Spinal cord (tissue), 10 donors: ENCODE measurements at places on chromosomes 2 and 18. TPM values are rescaled to one million over a fixed set of nuclear protein-coding genes. Genes with fewer than 3 reads are reported as not detected.

DNA sequence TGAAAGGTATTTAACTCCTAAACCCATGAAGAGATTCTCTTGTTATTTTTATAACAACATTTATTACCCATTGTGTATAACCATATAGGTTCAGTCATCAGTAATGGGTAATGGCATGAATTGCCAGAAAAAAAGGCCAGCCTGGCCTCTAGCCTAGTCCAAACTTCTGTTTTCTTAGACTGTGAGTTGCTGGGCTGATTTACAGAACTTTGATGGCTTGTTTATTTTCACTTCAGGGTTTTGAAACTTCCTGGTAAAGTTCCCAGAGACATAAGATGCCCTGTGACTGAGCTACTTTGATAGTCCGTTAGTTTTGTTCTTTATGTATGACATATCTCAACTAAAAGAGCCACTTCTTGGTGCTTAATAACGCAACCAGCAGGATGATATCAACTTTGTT lies 164.8 kb downstream of the METTL4 start:
- no peaks in the 10 kb centered on the region for H3K36me3 ChIP-seq

GRCh38 chr2:80238692-80239469 lies 65.7 kb downstream of the LRRTM1 start:
- no peak for DNase-seq
- no peak overlapping the region for H3K27ac ChIP-seq
- no peaks in the 10 kb centered on the region for H3K27me3 ChIP-seq
- H3K4me3 ChIP-seq: no peak overlapping the region
- H3K4me1 ChIP-seq: peaks cover 6% of the 10 kb centered on the region
- H3K36me3 ChIP-seq: no peaks in the 10 kb centered on the region

DNA sequence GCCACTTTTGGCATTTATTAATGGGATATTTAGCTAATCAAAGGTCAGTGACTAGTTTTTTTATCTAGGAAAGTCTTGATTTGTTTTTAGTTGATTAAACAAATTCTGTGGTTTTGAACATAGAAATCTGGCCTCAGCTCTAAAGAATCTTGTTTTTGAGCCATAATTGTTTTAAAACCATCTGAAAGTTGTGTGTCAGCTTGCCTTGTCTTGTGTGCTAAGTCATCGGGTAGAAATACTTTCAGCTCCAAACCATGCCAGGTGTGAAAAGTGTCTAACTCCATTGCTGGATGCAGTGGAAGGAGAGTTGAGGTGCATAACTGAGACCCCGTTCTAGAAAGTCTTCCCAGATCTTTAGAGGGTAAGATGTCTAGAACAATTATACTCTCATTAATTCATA lies 22.7 kb downstream of the FARP2 start:
- peaks cover 9% of the 10 kb centered on the region for H3K4me1 ChIP-seq
- DNase-seq: no peak
- no peak overlapping the region for H3K27ac ChIP-seq
- peaks cover 15% of the 10 kb centered on the region for H3K36me3 ChIP-seq
- H3K27me3 ChIP-seq: no peaks in the 10 kb centered on the region

- no peak overlapping the region for H3K4me3 ChIP-seq
- no peak overlapping the region for H3K27ac ChIP-seq
- H3K36me3 ChIP-seq: peaks cover 3% of the 10 kb centered on the region
- no peaks in the 10 kb centered on the region for H3K27me3 ChIP-seq
Measured at GRCh38 chr2:218219934-218220333, 2.9 kb downstream of the ARPC2 start.

DNA sequence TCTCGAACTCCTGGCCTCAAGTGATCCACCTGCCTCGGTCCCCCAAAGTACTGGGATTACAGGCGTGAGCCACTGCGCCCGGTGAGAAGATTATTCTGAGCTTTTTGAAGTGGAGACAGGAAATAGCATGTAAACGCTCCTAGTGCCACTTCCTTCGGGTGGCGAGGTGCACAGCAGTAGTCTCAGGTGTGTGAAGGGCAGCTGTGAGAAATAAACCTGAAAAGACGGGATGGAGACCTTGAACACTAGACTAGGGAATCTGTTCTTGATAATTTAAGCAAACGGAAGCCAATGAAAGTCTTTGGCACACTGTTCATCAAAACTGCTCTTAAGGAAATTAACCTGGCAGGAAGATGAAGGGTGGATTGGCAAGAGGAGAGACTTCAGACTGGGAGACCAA lies 439 bp upstream of the PLEKHH2 start:
- no peak overlapping the region for H3K27ac ChIP-seq
- peaks cover 15% of the 10 kb centered on the region for H3K27me3 ChIP-seq
- peak overlapping the region; percentile 57 for H3K4me3 ChIP-seq
- no peaks in the 10 kb centered on the region for H3K36me3 ChIP-seq

PMAIP1 gene
- polyA plus RNA-seq: 1.1 TPM

CYBRD1 gene
- 26.6 TPM for polyA plus RNA-seq

STARD6 gene
- polyA plus RNA-seq: not detected
